ENCODE measurements at places on chromosomes 4 and X.

DNA sequence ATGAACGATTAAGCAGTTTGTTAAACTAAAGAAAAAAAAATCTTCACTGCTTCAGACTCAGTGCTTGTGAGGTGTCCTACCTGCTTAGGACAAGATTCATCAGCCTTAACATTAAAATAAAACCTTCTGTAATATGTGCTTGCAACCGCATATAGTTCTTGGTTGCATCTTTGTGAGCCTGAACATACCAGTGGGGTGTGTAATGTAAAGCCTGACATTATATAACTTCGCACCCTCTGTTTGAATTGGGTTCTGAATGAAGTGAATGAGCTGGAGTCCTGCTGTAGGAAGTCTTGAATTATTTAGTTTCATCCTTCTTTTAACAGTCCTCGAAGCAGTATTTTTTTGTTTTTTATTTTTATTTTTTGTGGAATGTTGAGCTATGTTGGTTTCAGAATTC lies 3.1 kb downstream of the KDM6A start:
- H3K36me3 ChIP-seq, result no peaks in the 10 kb centered on the region
- H3K4me1 ChIP-seq, result peaks cover 29% of the 10 kb centered on the region
- no peaks in the 10 kb centered on the region for H3K27me3 ChIP-seq
- H3K27ac ChIP-seq, result peak overlapping the region; percentile 52
- DNase-seq, result no peak
- peak overlapping the region; percentile 74 for H3K4me3 ChIP-seq

DNA sequence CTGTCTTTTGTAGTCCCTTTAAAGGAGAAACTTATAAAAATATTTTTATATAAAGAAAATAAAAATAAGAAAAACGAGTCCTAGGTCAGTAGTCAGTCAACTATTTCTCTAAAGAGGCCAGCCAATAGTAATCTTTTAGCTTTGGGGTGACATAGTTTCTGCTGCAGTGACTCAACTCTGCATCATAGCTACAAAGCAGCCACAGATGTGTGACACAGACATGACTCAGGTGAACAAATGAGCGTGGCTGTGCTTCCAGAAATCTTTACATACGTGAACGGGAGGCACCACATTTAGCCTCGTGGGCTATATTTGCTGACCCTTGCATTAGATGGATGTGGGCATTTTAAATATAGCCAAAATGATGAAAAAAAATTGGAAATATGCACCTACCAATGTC lies 1862.5 kb upstream of the TENM3 start:
- no peaks in the 10 kb centered on the region for H3K4me1 ChIP-seq
- DNase-seq, result no peak
- H3K36me3 ChIP-seq, result no peaks in the 10 kb centered on the region
- no peaks in the 10 kb centered on the region for H3K27me3 ChIP-seq
- no peak overlapping the region for H3K27ac ChIP-seq

- H3K27me3 ChIP-seq, result no peaks in the 10 kb centered on the region
- H3K4me1 ChIP-seq, result peaks cover 29% of the 10 kb centered on the region
- H3K27ac ChIP-seq, result peak overlapping the region; percentile 41
- no peak overlapping the region for H3K4me3 ChIP-seq
These were observed 9.3 kb upstream of the GPRIN3 start for GRCh38 chr4:89316931-89317366.

DNA sequence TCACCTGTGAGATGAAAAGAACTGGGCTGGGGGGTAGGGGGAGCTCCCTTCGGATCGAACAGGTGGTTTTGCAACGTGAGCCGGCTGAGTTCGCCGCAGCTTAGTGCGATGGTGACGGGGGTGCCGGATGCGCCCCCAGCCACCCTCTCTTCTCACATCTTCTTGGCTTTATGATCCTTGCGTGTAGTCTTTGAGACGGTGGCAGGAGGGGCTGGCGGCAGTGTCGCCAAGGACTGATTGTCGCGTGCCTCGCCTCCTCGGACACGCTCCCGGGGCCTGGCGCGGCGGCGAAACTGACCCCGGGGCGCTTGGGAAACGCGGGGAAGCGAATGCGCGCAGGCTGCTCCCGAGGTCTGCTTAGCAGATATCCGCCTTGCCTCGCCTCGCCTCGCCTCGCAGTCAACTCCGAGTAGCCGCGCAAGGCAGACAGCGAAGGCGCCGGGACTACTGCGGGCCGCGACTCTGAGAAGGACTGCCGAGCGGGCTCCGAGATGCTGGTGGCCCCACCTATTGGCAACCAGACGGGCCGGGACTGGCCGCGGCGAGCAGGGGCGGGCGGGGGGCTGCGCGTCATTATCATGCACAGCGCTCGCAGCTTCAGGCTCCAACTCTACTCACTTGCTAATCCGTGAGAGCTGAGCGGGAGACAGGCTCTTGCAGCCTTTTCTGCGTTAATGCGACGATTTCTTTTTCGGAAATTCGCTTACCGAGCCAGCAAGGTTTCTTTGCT lies 1.5 kb downstream of the GRID2 start:
- DNase-seq, result no peak
- peaks cover 9% of the 10 kb centered on the region for H3K27me3 ChIP-seq
- no peak overlapping the region for H3K27ac ChIP-seq
- H3K36me3 ChIP-seq, result no peaks in the 10 kb centered on the region
- H3K4me1 ChIP-seq, result peaks cover 6% of the 10 kb centered on the region

GRCh38 chr4:1082215-1083182 lies 30.9 kb downstream of the RNF212 start:
- peaks cover 4% of the 10 kb centered on the region for H3K36me3 ChIP-seq
- H3K4me1 ChIP-seq, result no peaks in the 10 kb centered on the region
- H3K4me3 ChIP-seq, result no peak overlapping the region
- no peak overlapping the region for H3K27ac ChIP-seq
- no peak for DNase-seq

DNA sequence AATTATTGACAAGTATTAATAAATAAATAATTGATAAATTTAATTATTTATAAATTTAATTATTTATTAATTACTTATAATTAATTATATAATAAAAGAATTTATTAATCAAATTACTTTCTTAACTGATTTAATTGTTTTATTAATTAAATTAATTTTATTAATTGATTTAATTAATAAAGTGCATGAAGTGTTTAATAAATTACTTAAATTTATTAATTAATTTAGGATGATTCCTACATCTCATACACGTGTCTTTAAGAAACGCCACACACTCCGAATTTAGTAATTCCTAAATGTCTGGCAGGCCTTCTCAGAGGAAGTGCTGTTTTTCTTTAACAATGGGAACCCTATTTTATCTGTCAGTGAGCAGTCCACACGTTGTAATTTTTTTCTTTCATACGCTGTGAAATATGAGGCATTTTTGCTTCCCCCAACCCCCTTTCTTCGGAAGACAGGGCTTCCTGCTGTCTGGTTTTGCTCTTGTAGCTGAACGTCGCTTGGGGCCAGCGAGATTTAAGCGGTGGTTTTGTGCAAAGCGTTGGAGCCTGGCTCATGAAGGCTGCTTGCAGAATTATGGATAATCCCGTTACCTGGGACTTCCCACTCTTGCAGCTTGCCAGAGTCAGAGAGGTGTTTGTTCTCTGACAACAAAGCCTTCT lies 46.8 kb downstream of the CRLF2 start:
- H3K4me1 ChIP-seq, result peaks cover 10% of the 10 kb centered on the region
- H3K36me3 ChIP-seq, result no peaks in the 10 kb centered on the region
- H3K27me3 ChIP-seq, result peaks cover 34% of the 10 kb centered on the region
- DNase-seq, result no peak
- no peak overlapping the region for H3K27ac ChIP-seq

DNA sequence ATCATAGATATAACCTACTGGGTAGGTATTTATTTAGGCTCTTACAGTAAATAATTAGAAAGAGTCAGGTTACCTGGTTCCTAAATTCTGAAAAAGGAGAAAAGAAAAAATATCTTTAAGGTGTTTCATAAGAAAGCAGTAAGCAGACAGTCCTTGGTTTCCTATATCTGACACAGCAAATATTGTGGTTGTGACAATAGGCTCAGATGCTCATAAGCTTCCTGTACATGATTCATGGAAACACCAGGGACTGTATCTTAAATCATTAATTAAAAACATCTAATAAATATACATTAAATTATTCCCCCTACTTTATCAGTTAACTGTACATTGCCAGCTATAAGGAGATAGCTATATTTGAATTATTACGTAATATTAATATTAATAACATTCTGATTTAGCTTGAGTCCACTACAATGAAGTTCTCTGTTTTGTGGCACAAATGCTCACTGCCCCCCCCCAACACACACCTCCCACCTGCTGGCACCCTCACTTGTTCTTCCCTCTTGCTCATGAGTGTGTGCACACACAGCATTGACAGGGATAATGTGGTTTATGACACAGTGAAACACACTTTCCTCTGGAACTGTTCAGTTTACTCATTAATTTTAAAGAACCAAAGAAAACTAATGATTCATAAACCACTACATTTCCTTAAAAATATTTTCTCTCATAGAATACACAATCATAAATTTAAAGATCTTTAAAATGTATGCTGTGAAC lies 187.4 kb downstream of the NR3C2 start:
- H3K27ac ChIP-seq, result no peak overlapping the region
- peaks cover 2% of the 10 kb centered on the region for H3K36me3 ChIP-seq
- no peaks in the 10 kb centered on the region for H3K27me3 ChIP-seq
- no peak for DNase-seq
- H3K4me3 ChIP-seq, result no peak overlapping the region

DNA sequence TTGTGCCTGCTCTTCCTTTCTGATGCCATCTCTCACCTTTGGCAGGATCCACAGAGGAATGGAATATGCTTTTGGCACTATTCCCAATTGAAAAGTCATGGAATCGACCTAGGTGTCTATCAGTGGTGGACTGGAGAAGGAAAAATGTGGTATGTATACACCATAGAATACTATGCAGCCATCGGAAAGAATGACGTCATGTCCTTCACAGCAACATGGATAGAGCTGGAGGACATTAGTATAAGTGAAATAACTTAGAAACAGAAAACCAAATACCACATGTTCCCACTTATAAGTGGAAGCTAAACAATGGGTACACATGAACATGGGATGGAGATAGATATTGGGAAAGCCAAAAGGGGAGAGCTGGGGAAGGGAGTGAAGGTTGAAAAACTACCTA lies 58.3 kb upstream of the SMIM31 start:
- no peak overlapping the region for H3K27ac ChIP-seq
- no peak overlapping the region for H3K4me3 ChIP-seq
- H3K27me3 ChIP-seq, result peaks cover 3% of the 10 kb centered on the region
- H3K4me1 ChIP-seq, result no peaks in the 10 kb centered on the region

DNA sequence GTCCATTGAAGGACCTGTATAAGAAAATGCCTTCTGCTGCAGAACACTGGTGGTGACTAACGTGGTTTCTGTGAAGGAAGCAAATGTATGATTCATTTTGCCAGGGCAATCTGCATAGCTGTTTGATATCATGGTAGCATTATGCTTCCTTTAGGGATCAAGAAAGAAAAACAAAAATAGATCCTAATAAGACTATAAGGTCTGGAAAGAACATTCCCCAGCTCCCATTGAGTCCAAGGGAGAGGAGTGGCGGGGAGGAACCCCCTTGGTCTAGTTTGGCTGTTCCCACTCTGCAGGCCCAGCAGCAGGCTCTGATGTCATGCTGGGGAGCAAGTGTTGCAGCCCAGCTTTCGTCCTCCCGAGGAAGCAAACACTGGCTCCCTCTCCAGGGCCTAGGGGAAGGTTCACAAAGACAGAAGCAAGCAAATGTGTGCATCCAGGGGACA lies 154.5 kb upstream of the GALNT7 start:
- DNase-seq, result no peak
- H3K36me3 ChIP-seq, result no peaks in the 10 kb centered on the region
- H3K4me3 ChIP-seq, result no peak overlapping the region
- peaks cover 2% of the 10 kb centered on the region for H3K27me3 ChIP-seq
- no peak overlapping the region for H3K27ac ChIP-seq
- no peaks in the 10 kb centered on the region for H3K4me1 ChIP-seq

DNA sequence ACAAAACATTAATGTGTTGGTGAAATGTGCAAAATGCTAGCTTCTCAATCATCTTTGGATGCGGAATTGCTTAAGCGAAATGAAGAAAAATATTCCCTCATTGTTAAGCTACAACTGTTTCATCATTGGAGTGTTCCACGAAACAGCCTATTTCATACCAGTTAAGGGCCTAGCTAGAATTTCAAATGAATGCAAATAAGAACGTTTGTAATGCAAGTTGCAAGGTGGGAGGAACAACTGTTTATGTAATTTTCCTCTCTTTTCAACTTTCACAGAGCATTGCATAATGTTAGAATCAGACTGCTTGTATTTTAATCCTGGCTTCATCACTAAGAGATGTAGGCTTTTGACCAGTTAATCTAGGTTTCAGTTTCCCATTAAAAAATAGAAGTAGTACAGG lies 480.1 kb downstream of the IL1RAPL1 start:
- no peaks in the 10 kb centered on the region for H3K27me3 ChIP-seq
- no peaks in the 10 kb centered on the region for H3K4me1 ChIP-seq
- no peak overlapping the region for H3K27ac ChIP-seq
- no peak overlapping the region for H3K4me3 ChIP-seq
- DNase-seq, result no peak

- no peak for DNase-seq
- H3K36me3 ChIP-seq, result no peaks in the 10 kb centered on the region
- H3K27ac ChIP-seq, result no peak overlapping the region
These were observed 413.1 kb downstream of the NKX6-1 start for GRCh38 chr4:84085986-84086385.

DNA sequence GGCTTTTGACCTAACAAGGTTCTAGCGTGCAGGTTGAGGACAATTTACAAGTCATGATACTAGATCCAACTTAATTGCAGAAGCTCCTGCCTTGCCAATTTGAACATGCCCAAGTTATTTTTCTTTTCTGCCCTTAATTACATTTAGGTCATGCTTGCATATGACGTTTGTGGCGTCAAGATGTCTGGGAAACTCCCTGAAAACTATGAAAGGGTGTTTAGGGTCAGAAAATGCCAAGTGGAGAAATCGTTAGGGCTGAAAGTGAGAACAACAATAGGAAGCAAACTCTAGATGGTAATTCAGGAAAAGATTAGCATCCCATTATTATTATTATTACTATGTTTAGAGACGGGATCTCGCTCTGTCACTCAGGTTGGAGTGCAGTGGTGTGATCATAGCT lies 38.2 kb upstream of the PLAC8 start:
- H3K36me3 ChIP-seq, result no peaks in the 10 kb centered on the region
- no peaks in the 10 kb centered on the region for H3K27me3 ChIP-seq
- H3K4me3 ChIP-seq, result no peak overlapping the region
- no peak for DNase-seq
- peak overlapping the region; percentile 17 for H3K27ac ChIP-seq
- H3K4me1 ChIP-seq, result peaks cover 11% of the 10 kb centered on the region

DNA sequence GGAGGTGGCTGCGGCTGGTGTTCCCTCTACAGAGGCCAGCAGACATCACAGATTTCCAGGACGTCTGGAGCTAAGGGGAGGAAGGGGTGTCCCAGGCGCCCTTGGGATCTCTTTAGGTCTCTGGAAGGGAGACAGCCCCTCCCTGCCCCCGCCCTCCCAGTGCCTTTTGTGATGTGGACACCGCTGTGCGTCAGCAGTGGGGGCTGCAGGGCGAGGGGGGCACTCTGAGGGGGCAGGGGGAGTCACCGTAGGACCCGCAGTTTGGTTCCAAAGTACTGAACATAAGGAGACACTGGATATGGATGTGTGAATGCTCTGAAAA lies 25.6 kb upstream of the MXD4 start:
- no peak overlapping the region for H3K27ac ChIP-seq
- DNase-seq, result no peak
- H3K27me3 ChIP-seq, result no peaks in the 10 kb centered on the region
- peaks cover 51% of the 10 kb centered on the region for H3K4me1 ChIP-seq
- H3K36me3 ChIP-seq, result no peaks in the 10 kb centered on the region

GRCh38 chrX:16722481-16722880 lies 3.1 kb downstream of the SYAP1 start:
- H3K4me3 ChIP-seq, result no peak overlapping the region
- H3K27me3 ChIP-seq, result no peaks in the 10 kb centered on the region
- DNase-seq, result no peak
- peaks cover 51% of the 10 kb centered on the region for H3K4me1 ChIP-seq

GRCh38 chr4:125573786-125574185 lies 259.0 kb downstream of the FAT4 start:
- no peak for DNase-seq
- no peaks in the 10 kb centered on the region for H3K4me1 ChIP-seq
- no peak overlapping the region for H3K4me3 ChIP-seq
- no peak overlapping the region for H3K27ac ChIP-seq
- no peaks in the 10 kb centered on the region for H3K36me3 ChIP-seq
